ENCODE measurements at places on chromosomes 7 and 10.

GRCh38 chr7:37395618-37396259 lies 52.9 kb downstream of the ELMO1 start:
- no peak for DNase-seq

GRCh38 chr10:60706146-60706545 lies 72.1 kb upstream of the CDK1 start:
- DNase-seq, result no peak

- DNase-seq, result no peak
These were observed 165.2 kb upstream of the TNS3 start for GRCh38 chr7:47747160-47747559.

DNA sequence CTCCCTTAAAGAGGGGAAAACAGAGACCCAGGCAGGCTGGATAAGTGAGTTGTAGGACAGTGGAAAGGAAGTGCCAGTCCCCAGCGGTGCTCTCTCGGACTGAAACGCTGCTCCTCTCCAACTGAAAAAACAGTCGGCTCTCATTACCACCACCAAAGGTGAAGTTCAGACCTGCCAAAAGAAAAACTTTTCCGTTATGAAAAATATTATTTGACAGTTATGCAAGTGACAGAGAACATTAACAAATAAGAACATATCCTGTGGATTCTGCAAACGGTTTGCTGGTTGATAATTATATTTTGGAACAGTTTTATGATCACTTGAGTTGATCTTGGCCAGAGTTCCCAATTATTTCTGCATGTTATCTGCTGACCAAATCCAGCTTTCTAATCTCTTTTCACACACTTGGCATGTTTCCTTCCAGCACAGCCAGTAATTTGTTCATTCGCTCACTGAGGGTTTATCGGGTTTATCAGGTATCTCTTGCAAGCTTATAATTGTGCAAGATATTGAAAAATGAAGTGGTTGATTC lies 82.6 kb downstream of the PTPRE start:
- DNase-seq, result no peak

GRCh38 chr7:50696810-50697582 lies 85.7 kb downstream of the GRB10 start:
- no peak for DNase-seq

DNA sequence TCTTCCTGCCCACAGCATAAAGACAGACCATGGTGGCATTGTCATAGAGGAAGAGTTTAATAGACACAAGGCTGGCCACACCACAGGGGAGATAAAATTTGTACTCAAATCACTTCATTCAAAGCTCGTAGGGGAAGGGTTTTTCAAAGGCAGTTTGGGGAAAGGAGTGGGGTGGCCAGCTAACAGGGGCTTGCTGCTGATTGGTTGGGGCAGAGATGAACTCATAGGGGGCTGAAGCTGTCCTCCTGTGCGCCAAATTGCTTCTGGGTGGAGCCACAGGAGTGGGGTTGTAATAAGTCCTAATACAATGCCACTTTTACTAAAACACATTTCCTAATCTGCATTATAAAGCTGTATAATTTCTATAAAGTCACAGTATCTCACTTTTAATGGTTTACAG lies 22.5 kb downstream of the PDZD8 start:
- DNase-seq, result no peak

GRCh38 chr10:11682267-11682683 lies 59.9 kb upstream of the ECHDC3 start:
- DNase-seq, result no peak

DNA sequence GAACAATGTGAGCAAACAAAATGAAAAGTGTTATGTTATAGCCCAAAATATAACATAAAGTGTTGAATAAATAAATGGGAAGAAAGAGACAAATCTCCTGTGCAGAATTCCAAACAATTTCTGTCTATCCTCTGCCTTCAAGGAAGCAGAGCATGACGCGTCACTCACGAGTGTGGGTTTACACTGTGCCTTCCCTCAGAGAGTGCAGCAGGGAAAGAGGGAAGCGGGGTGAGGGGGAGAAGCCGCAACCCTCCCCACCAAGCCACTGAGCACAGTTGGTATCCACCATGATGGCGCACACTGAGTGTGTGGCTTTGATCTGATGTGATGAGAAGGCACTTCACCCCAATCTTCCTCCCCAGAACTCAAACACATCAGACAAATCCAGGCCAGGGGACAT lies 74.8 kb downstream of the PTPRN2 start:
- DNase-seq, result no peak

DNA sequence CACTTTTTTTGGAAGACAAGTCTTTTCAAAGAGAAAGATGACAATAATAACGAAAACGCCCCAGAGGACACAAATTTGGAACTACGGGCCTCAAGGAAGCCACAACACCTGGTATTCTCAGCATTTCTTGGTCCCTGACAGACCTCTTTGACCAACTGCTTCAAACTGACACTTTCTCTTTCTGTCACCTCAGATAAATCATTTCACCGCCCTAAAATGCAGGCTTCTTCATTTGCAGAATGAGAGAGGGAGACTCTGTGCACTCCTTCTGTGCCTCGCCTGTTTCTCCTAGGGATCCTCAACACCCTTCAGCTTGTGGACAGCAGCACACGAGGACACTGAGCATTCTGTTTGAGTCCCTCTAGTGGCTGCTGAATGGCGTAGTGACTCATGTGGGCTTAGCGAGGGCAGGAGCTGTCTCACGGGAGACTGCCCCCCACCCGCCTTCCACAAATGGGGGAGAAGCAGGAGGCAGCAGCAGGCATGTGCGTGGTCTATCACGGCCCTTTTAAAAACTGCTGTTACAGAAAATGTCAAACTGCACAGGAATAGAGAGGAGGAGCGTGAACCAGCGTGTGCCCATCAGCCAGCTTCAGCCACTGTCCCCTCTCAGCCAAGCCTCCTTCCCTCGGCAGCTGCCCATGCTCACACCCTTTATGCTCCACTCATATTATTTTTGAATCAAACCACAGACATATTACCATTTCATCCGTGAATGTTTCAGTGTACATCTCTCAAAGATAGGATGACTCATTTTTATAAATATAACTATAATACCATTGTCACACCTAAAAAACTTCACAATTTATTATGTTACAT lies 41.4 kb downstream of the GSDME start:
- no peak for DNase-seq

DNA sequence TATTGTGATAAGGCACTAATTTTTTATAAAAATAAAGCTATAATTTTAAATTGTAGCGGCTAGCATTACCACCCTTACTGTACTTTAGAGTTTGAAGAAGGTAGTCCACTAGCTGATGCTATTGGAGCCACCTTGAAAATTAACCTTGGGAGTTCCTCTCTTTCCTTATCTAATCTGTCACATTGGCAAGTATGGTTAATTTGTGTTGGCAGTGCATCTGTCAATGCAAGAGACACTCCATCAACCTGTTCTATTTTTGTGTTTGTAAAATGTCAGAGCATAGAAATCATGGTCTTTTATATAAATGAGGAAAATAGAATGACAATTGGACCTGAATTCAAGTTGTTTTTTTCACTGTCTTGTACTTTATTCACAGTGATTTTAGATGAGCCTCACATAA lies 20.5 kb downstream of the GLCCI1 start:
- no peak for DNase-seq

- no peak for DNase-seq
These were observed 59.9 kb downstream of the SGMS1 start for GRCh38 chr10:50563906-50564305.

DNA sequence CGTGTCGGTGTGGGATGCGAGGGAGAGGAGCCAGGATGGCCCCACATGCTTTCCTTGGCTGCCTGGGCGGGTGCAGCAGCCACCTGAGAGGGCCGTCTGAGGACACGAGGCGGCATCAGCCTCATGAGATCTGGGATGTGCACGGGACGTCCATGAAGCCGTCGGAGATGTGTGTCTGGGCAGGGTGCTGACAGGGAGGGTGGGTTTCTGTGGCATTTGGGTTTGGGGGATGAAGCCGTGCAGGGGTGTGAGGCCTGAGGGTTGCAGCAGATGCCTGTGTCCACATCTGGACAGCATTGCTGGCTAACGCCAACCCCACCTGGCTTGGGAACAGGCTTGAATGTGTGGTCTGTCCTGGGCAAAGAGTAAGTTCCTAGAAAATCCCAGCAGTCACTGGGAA lies 179.5 kb downstream of the DNAJB6 start:
- DNase-seq, result no peak

DNA sequence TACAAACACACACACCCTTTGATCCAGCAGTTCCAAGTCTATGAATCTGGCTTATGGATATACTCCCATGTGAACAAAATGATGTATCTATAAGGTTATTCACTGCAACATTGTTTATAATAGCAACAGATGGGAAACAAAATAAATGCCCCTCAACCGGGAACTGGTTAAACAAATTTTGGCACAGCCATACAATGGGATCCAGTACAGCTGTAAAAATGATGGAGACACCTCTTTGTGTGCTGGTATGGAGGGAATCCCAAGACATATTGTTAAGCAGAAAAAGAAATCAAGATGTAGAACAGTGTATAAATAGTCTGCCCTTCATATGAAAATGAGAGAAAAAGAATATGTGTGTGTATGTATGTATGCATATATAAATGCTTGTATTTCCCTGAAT lies 155.5 kb downstream of the SNX10 start:
- no peak for DNase-seq

GRCh38 chr10:21020545-21020944 lies 123.4 kb upstream of the NEBL start:
- no peak for DNase-seq

DNA sequence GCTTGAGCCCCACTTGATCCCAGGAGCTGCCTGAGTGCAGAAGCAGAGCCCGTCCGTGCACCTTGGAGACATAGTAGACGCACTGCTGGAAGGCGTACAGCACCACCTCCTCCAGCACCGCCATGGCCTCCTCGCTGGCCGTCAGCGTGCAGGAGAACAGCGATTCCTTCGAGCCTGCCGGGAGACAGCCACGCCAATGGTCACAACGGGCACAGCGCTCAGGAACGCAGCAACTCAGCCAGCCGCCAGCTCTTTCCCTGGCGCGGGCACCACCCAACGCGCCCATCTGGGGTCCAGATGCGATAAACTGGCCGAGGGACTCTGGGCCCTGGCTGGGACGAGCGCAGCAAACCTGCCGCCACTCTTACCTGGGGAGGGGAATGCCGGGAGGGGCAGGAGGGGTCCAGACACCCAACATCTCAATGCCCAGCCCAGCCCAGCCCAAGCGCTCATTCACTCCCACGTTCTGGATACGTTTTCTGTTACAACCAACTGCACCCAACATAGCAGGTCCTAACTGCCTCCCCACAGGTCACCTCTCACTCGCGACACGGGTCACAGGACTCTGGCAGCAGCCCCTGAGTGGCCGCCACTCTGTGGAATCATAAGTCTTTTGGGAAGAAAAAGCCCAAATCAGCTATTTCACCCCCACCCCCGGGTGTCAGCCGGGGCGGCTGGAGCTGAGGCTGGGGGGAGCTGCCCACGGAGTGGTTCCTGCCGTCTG lies 41.9 kb downstream of the AP5Z1 start:
- DNase-seq, result no peak

- no peak for DNase-seq
These were observed 13.3 kb upstream of the RAB18 start for GRCh38 chr10:27490807-27491206.

DNA sequence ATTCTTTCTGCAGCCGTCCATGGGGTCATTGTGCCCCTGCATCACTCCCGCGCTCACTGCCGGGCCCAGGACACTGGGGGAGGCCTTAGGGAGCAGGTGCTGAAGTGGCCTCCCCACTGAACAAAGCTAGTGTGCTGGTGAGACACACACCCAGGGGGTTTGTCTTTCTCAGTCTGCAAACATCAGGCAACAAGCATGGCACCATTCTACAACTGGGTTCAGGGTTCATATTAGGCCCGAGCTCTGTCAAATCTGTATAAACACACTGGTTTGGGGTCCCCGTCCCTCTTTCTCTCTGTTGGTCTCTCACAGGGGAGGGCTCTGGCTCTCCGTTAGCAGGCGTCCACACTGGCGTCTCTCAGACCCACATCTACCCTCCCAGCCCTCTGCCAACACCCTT lies 11.1 kb upstream of the PPP2R2D start:
- DNase-seq, result no peak

DNA sequence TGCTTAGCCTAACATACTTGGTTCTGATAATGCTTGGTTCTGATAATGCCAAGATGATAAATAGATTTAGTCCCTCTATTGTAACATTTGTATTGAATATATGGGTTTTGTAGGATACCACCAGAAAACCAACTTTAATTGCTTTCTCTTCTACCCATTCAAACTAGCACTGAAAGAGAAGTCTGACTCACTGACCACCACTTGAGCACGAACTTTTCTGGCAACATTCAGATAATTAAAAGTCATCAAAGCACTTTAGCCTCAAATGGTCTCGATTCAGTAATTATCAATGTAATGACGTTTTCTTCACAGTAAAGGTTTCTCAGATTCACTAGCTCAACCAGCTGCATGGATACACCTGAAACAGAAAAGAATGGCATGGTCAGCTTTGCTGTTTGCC lies 63.0 kb downstream of the HDAC9 start:
- no peak for DNase-seq

Measured in NCI-H2029 (cell line).